T-helper 2 cell (primary cell): ENCODE measurements at places on chromosomes 4 and X.

- no peak for DNase-seq
These were observed 147.7 kb downstream of the GASK1B start for GRCh38 chr4:158025131-158025530.

DNA sequence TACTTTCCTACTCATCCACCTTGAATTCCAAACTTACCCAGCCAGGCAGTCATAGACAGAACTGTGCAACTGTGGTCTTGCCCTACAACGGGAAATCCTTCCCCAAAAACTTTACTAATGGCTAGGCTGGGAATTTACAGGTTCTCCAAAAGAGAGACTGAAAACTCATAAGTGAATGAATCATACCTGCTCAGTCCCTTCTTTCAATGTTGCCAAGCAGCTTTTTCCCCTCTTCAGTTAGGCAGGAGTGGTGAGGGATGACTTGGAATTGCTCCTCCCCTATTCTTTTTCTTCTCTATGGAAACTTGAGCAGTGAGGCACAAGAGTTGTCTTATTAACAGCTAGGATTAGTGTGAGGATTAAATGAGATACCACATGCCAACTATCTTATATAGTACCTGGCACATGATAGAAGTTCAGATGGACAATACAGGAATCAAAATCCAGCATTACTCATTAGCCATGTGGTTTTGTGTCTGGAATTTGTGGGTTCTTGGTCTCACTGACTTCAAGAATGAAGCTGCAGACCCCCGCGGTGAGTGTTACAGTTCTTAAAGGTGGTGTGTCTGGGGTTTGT, 105.9 kb downstream of the TEX13A start:
- DNase-seq, result no peak

- no peak for DNase-seq
These were observed 12.9 kb upstream of the ZCCHC4 start for GRCh38 chr4:25299476-25300203.

DNA sequence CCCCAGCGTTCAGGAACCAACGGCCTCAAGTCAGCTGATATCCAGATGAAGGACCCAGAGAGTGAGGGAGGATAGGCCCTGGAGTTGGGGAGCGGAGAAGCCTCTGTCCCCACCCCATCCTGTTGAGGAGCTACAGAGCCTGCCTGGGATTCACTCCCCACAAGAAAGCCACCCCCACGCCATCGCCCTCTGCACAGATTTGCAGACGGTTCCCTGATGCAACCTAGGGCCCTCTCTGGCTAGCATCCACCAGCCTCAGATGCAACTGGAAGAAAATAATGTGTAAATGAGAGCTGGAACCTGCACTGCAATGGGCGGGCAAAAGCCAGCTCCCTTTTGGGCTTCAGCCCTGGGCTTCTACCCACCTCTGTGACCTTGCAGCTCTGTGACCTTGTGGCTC, 185.6 kb downstream of the BCOR start:
- no peak for DNase-seq

DNA sequence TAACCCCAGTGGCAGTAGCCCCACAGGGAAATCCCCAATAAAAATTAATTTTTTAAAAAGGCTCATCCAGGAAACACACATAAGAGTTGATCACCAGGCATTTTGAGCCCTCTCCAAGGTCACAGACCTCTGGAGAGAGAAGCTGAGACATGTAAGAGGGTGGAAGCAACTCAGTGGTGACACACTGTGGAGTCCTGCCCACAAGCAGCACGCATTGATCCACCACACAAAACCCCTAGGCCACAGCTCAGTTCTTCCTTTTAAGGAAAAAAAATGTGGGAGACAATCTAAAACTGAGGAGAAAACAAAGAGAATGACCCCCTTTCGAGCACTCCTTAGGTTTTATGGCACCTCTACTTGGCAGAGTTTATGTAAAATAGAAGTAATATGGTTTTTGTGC, 71.7 kb upstream of the S100G start:
- DNase-seq, result no peak

GRCh38 chrX:110723844-110724243, 71.8 kb downstream of the CHRDL1 start:
- no peak for DNase-seq

GRCh38 chr4:87153078-87153870, 67.1 kb downstream of the KLHL8 start:
- DNase-seq, result no peak

GRCh38 chrX:130826249-130826648, 76.8 kb downstream of the ENOX2 start:
- no peak for DNase-seq

DNA sequence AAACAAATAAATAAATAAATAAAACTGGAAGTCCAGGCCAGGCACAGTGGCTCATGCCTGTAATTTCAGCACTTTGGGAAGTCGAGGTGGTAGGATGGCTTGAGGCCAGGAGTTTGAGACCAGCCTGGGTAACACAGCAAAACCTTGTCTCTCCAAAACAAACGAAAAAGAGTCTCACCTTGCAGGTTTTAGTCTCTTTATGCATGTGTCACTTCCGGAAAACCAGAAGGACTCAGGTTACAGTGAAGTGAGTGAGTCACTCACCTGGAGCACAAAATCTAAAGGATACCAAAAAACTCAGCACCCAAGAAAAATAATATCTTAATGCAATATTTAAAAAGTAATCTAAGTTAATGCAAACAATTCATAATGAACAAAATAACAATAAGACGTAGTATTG, 20.1 kb upstream of the SLC34A2 start:
- no peak for DNase-seq

- DNase-seq, result peak; percentile 42
These were observed 17.3 kb downstream of the CTPS2 start for GRCh38 chrX:16695079-16695676.

DNA sequence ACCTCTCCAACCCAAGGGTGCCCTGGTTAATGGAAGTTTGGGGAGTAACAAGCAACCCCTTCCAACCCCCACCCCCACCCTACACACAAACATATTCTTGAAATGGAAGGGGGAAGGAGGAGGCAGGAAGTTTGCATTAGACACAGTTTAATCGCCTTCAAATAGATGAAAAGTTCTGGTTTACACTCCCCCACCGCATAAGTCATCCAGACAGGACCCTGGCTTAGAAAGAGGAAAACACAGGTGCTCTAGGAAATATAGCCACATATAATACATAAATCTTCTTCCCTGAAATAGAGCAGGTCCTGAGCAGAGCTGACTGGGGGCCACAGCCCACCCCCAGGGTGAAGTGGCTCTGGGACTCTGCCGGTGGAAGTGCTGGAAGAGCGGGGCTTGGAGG, 25.1 kb downstream of the SASH3 start:
- no peak for DNase-seq

DNA sequence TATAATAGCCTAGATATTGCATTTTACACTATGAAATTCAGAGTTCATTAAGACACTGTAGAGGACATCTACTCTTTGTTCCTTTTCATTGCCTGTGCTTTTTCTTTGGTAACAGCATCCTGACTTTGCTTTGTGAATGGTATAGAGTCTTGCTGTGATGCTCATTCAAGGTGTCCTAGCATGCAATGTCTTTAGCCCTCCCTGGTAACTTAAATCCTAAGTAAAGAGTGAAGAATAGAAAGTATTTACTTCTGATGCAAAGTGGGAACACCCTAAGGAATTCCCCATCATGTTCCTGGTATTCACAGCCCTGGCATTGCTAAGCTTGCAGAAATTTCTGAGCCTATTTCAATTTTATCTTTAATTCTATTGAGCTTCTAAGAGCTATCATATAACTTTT, 400.1 kb downstream of the FAT4 start:
- DNase-seq, result no peak

DNA sequence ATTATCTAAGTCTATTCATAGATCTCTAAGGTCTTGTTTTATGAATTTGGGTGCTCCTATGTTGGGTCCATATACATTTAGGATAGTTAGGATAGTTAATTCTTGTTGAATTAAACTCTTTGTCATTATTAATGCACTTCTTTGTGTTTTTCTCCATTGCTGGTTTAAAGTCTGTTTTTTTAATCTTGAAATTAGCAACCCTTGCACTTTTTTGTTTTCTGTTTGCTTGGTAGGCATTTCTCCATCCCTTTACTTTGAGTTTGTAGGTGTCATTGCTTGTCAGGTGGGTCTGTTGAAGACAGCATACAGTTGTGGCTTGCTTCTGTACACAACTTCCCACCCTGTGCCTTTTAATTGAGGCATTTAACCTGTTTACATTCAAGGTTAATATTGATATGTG, 434.8 kb downstream of the OPHN1 start:
- no peak for DNase-seq
